ENCODE measurements at places on chromosomes 1 and 21.

DNA sequence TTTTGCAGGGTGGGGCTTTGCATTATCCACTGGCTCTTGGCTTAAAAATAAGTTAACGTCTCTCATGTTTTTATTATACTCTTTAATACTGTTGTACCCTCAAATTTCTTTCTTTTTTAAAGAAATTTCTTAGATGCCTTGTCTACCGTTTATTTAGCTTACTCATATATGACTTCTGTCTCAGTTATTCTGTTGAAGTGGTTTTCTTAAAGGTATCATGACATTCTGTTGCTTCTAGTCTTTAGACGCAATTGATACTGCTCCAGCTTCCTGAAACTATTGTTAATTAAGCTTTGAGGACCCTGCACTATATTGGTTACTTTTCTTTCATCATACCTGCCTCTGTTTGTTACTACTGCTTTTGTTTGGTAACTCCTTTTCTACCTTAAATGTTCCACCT lies 11.7 kb downstream of the PKN2 start:
- H3K36me3 ChIP-seq, result peaks cover 11% of the 10 kb centered on the region
- DNase-seq, result no peak
- no peaks in the 10 kb centered on the region for H3K27me3 ChIP-seq

- no peaks in the 10 kb centered on the region for H3K4me1 ChIP-seq
- H3K36me3 ChIP-seq, result no peaks in the 10 kb centered on the region
These were observed 377.7 kb upstream of the KAZN start for GRCh38 chr1:14220811-14221210.

GRCh38 chr1:29325675-29326074 lies 89.4 kb downstream of the PTPRU start:
- no peaks in the 10 kb centered on the region for H3K27me3 ChIP-seq
- H3K4me1 ChIP-seq, result no peaks in the 10 kb centered on the region
- no peak for DNase-seq
- no peak overlapping the region for H3K4me3 ChIP-seq
- no peaks in the 10 kb centered on the region for H3K36me3 ChIP-seq

- no peak for DNase-seq
- no peak overlapping the region for H3K4me3 ChIP-seq
- no peak overlapping the region for H3K27ac ChIP-seq
- H3K27me3 ChIP-seq, result no peaks in the 10 kb centered on the region
These were observed 78.8 kb upstream of the RBM34 start for GRCh38 chr1:235239851-235240250.

DNA sequence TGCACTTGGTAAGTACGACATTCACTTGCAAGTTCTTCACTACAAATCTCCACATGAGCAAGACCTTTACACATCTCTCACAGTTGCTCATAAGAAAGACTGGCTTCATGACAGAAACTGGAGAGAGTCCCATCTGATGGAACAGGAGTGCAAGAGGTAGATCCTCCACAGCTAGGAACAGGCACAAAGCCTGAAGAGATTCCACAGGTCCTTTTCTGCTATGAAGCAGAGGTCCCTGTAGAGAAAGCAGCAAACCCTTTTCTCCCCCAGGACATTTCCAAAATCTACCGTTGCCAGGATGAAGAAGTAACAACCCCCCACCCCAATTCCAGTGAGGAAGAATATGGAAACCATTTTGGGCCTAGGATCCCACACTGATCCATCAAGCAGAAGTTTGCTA lies 47.3 kb downstream of the EIF4G3 start:
- H3K27ac ChIP-seq, result no peak overlapping the region
- H3K4me3 ChIP-seq, result no peak overlapping the region
- DNase-seq, result no peak
- no peaks in the 10 kb centered on the region for H3K27me3 ChIP-seq
- peaks cover 16% of the 10 kb centered on the region for H3K36me3 ChIP-seq

- H3K4me3 ChIP-seq, result no peak overlapping the region
- peaks cover 13% of the 10 kb centered on the region for H3K27me3 ChIP-seq
- no peak for DNase-seq
- H3K27ac ChIP-seq, result no peak overlapping the region
- H3K4me1 ChIP-seq, result no peaks in the 10 kb centered on the region
These were observed 138.9 kb downstream of the NR5A2 start for GRCh38 chr1:200166411-200166810.

GRCh38 chr1:209402697-209403096 lies 180.8 kb upstream of the CAMK1G start:
- H3K27me3 ChIP-seq, result peaks cover 5% of the 10 kb centered on the region
- H3K27ac ChIP-seq, result no peak overlapping the region
- H3K36me3 ChIP-seq, result no peaks in the 10 kb centered on the region
- H3K4me1 ChIP-seq, result no peaks in the 10 kb centered on the region
- no peak for DNase-seq

Data from activated T-helper 1 cell treated with anti-CD3 and anti-CD28 coated beads, Interleukin-12 subunit alpha, Interleukin-12 subunit beta, Interleukin-2, Interleukin-4 antibody, amounts not matched to agents 30 ng/mL and 10 ng/mL and 1 ng/mL, durations not matched to agents 14 hours and 24 hours and 36 hours (primary cell).